ENCODE measurements at places on chromosomes 2 and 18.

DNA sequence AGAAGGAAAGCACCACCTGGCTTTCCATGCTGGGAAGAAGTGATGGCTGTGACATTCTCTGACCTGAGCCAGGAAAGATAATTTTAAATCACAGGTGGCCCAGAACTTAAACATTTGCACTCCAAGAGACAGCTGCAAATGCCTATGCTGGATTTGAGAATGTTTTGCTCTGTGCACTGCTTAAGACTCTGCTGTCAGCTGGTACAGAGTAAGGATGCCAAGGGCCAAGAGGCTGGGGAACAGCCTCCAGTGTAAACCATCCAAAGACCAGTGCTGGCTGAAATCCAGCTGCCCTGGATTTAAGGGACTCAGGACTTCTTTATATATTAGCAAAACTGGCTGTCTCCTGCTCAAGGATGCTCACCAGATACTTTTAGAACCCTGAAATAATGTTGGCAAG is 3.9 kb downstream of the HOXD8 start:
- DNase-seq: no peak

DNA sequence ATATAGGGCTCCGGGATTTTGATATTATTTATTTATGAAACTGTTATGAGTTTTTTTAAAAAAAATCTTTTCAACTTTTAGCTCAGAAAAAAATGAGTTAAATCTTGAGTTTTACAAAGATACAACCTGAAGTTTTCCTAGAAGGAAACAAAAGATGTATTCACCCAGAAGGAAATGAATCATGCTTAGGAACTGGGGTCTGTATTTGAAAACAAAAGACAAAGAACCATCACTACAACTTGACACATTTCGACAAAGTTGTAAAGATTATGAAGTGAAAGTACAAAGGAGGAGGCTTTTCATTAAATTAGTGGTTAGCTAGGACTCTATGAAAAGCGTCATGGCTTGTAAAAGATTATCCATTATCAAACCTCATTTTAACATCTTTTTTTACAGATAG is 143.3 kb downstream of the PDE1A start:
- DNase-seq: no peak

- no peak for DNase-seq
Observed at GRCh38 chr2:146392186-146392585, 1452.6 kb upstream of the ACVR2A start.

DNA sequence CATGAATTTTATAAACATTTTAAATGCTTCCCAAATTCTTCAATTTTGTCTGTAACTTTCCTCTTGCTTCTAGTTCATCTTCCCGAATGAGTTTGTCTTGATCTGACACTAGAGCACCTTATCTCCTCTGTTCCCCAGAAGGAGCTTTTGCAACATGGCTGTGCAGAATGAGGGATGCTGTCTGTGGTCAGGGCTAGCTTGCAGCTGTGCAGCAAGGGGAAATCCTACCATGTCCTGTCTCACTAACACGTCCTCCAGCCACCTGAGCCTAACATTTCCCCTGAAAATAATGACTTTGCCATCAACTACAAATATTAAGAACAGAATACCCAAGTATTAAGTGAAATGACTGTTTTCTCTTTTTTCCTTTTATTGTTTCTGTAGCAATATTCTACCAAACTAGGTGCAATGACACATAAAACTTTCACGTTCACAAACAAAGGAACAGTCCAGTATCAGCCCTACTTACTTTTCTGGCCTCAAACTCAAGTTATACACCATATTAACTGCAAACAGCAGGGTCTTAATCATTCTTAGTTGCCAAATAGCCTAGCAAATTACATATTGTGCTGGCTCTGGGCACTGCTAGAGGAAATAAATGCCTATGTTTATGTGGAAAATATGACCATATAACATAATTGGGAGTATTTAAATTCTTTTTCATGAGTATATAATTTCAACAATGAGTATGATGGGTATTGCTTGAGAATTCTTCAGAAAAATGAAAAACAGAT is 423.3 kb downstream of the CMPK2 start:
- DNase-seq: no peak

DNA sequence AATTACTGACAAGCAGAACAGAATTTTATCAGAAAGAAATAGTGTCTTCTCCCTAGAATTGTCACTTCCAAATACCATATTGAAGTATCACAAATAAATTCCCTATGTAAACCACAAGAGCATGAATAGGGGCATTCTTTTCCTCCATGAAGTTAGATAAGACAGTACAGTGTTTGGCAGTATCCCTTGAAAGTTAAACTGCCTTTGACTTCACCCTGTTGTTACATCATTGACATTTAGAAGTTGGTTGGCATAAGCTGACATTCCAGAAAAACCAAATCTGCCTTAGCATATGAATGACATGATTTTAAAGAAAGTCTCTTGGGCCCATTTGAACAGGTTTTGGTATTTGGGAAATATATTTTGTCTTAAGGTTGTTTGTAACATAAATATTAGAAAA is 50.2 kb upstream of the OSR1 start:
- no peak for DNase-seq

GRCh38 chr2:240455647-240456446 is 20.4 kb downstream of the GPC1 start:
- DNase-seq: no peak

- DNase-seq: no peak
Observed at GRCh38 chr18:65661391-65661790, 89.4 kb upstream of the CDH7 start.
